ENCODE measurements at places on chromosomes 7 and 10. TPM values are rescaled to one million over a fixed set of nuclear protein-coding genes. Genes with fewer than 3 reads are reported as not detected.

CLCN1 gene
- not detected for total RNA-seq

JCAD gene
- total RNA-seq, result 0.69 TPM

PTPN12 gene
- 84.3 TPM for total RNA-seq

DNA sequence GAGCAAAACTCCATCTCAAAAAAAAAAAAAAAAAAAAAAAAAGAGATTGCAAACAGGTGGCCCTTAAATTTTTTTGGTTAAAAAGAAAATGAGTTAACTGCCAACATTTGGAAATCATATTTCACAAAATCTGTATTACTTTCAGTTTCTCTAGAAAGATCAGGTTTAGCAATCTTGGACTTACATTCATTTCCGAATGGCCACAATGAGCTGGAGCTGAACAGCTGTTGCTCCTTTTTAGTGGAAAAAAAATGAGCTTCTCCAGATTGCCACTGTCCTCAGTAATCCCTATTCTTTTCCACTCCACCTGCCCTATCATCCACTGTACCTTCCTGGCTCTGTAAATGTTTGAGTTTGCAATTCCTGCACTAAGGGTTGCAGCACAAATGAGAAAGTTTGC, 43.6 kb downstream of the RAB11FIP2 start:
- no peak for DNase-seq

CASP7 gene
- 31.2 TPM for total RNA-seq

NKX6-2 gene
- not detected for total RNA-seq

DNA sequence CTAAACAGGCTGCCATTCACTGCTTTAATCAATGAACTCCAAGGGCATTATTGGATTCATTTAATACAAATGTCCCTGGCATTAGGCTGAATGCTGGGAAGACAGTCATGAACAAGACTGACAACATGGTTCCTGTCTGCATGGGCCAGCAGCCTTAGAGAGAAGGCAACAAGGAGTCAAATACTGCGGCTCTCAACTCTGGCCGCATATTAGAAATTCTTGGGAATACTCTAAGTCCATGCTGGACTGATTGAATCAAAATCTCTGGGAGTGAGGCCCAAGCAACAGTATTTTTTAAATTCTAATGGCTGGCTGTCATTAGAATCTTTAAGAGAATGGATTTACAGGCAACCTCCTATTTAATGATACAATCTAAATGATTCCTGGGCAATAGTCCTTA, 34.1 kb downstream of the FGFBP3 start:
- DNase-seq, result no peak

PSPH gene
- total RNA-seq, result 9.3 TPM

DNA sequence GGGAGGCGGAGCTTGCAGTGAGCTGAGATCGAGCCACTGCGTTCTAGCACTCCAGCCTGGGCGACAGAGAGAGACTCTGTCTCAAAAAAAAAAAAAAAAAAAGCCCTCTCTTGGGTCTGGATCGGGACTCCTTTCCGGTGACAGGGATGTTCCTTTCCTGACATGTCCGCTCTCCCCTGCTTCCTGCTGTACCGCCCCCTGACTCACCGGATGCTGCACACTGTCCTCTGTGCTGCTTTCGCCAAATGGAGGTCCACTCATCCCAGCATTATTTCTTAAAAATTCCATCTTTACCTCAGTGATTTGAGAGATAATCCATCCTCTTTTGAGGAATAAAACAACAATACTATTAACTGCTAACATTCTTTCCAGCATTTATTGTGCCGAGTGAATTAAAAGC, 113.8 kb upstream of the EEPD1 start:
- no peak for DNase-seq

- DNase-seq, result no peak
Measured at GRCh38 chr7:37663693-37664092, 19.9 kb upstream of the GPR141 start.

GRCh38 chr7:26100406-26101339, 51.3 kb upstream of the NFE2L3 start:
- no peak for DNase-seq

GHRHR gene
- not detected for total RNA-seq

DNA sequence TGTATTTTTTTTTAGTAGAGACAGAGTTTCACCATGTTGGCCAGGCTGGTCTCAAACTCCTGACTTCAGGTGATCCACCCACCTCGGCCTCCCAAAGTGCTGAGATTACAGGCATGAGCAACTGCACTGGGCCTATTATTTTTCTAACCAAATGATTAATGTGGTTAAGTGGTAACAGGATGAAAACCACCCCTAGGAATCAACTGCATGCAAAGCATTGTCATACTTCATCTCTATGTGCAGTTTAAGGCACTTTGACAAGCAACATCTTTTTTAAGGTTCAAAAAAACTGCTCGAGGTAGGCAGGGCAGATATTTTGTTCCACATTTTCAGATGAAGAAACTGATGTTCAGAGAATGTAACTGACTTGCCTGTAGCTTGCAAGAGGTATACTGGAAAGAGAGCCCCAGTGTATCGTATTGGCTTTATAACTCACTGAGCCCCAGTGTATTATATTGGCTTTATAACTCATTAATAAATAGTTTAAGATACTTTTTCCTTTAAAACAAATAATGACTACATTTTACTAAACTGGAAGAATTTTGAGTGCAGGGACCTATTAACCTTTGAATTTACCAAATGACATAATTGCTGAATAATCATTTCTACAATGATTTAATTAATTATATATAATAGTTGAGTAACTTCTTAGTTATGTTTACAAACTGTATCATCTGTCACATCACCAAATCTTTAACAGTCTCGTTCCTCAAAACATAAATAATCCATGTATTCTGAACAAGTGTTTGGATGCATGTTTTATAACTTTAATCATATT, 38.1 kb downstream of the RTKN2 start:
- DNase-seq, result no peak

- DNase-seq, result no peak
Measured at GRCh38 chr10:80917636-80918035, 379.9 kb downstream of the SH2D4B start.

DNA sequence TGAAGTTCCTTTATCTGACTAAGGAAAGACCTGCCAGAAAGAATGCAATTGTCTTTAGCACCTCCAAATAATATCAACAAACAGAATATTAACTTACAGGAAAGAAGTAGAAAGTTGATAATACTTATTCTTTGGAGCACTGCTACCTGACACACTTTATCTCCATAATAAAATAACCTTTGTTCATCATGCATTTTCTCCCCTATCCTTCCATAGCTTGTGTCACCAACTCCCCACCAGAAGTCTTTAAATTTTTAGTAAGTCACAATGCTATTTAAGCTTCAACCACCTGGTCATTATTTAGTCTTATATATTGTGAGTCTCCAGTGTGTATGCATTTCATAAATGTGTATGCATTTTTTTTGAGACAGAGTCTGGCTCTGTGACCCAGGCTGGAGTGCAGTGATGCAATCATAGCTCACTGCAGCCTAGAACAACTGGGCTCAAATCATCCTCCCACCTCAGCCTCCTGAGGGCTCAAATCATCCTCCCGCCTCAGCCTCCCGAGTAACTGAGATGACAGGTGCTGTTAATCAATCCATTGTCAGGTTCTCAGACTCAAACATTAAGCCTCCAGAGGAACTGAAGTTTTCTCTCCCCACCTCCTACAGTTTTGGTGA, 7.3 kb upstream of the CYP3A43 start:
- DNase-seq, result no peak

NEUROG3 gene
- not detected for total RNA-seq

DNA sequence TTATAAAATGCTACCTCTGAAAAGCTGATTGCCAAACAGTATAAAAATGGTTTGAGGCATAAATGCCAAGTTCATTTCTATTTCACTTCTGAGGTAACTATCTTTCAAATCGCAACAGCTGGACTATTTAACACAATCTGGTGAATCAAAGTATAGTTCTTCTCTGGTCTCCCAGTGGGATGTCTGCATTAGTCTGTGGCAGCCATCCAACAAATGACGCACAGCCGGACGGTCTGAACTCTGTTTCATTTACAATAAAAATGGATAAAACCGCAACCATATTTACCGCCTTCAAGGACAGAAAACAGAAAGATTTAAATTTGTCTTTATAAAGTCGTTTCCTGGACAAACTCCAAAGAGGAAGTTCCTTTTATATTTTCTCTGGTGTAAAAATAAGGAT, 41.9 kb downstream of the ENO4 start:
- DNase-seq, result no peak

DNA sequence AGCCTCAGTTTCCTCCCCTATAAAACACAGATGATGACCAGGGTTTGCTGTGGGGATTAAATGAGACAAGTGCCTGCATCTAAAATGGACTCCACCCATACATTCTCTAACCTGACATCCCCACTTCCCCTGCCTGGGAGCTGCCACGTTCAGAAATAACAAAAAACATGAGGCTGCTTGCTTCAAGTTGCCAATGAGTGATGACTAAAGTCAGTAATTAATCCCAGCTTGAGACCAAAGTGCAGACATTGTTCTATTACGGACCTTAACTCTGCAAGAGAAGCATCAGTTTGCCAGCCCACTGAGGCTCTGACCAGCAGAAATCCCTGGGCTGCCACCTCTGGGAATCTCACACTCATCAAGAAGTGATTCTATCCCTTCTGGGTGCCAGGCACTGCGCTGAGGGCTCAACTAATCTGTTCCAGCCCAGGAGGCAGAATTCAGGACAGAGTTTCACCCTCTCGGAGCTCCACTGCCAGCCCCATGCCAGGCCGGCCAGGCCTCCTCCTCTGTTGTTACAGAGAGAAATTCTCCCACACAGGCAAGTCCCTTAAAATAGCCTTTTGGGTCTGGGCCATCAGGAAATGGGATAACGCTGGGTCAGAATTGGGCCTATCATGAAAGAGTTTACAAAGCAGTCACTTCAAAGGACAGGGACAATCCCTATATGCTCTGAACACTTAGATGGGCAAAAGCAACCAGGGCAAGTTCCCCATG, 11.4 kb downstream of the SH3PXD2A start:
- DNase-seq, result no peak

STK32C gene
- 29.2 TPM for total RNA-seq

GRCh38 chr7:141675436-141676215, 26.3 kb downstream of the DENND11 start:
- no peak for DNase-seq

GRCh38 chr10:108561649-108562048, 1361.7 kb downstream of the XPNPEP1 start:
- DNase-seq, result no peak

GRCh38 chr7:111516612-111517011, 45.7 kb downstream of the IMMP2L start:
- DNase-seq, result no peak

- DNase-seq, result no peak
Measured at GRCh38 chr10:4670737-4671136, 155.3 kb upstream of the AKR1E2 start.

NAT16 gene
- not detected for total RNA-seq

DNA sequence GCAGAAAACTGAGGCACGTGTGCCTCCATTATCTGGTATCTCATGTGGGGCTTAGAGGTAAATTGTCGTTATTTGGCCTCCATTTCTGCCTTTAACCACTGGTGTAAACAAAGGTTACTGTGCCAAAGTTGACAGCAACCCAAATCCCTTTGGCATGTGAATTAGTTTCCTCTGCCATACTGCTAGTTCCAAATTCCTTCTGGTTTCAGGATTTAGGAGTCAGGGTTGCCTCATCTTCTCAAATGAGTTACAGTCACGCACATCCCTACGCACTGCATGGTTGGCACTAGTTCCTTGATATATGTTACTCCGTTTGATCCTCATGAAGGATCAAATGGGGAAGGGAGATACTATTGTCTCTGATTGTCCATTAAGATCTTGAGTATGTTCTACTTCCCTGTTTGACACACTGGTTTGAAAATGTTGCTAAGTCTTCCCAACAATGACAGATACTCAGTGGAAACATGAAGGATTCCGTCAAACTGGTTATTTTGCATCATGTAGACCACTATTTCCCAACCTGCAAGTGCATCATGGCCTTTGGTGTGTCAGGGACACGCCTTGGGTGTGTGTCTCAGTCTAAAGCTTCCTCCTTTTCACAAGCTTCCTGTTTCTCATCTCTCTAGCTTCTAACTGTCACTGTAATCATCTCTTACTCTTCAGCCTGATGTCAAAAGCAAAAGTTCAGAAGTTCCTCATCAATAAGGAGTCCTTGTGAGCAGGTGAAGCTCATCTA, at the start of gene LIPN:
TSS of gene LIPN (plus strand) at position 655 of the 736 bp plus-strand sequence. CDS start 1,386 bp downstream, outside the sequence.
- no peak for DNase-seq

RAMP3 gene
- total RNA-seq, result not detected

STEAP2 gene
- total RNA-seq, result 3.1 TPM
